Activated CD8-positive, alpha-beta memory T cell treated with anti-CD3 and anti-CD28 coated beads, Interleukin-2, amount 50 U/mL, for 4 hours (primary cell): ENCODE measurements at places on chromosomes 1 and 21.

- no peak for DNase-seq
Observed at GRCh38 chr1:21838359-21839157, 26.5 kb downstream of the LDLRAD2 start.

DNA sequence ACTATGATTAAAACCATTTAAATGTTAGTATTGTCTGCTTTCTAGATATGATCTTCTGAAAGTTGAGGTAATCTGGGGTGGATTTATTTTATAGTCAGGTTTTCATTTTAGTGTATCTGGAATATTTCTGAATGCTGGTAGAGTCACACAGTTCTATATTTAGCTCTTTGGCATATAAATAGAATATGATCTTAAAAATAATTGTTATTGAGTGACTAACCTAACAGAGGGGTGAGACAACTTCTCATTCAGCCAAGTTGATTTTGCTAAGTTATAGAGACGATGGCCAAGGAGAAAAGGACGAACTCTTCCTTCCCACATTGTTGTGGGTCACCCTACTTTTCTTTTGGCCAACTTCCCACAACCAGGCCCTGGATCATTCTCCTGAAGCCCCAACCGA, 7.2 kb upstream of the MT1HL1 start:
- no peak for DNase-seq

DNA sequence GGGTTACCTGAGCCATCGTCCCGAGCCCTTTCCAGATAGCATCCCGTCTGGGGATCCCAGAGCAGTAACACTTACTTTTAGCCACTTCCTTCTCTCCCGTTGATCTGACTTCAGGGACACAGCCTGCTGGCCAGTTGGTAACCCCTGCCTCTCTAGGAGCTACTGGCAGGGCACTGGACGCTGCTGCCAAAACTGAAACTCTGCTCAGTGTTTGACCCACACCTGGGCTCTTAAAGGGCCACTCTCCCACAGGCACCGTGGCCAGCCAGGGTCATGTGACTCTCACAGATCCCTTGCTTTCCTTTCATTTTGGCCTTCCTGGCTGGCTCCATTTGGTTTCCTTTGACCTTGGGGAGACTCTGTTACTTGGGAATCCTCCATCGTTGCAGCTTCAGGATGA, at the start of gene PIGR:
Gene PIGR, minus strand, starts transcription at position 206 of the 400 bp plus-strand sequence. CDS start 5,935 bp downstream, outside the sequence.
- no peak for DNase-seq

- DNase-seq = no peak
Observed at GRCh38 chr21:32726839-32727686, 750 bp downstream of the SYNJ1 start.

- no peak for DNase-seq
Observed at GRCh38 chr1:39103328-39104157, 77.4 kb downstream of the NDUFS5 start.

GRCh38 chr1:210407207-210407886, 78.6 kb downstream of the HHAT start:
- DNase-seq = peak; percentile 78

GRCh38 chr1:71510725-71511124, 429.9 kb upstream of the ZRANB2 start:
- DNase-seq = no peak

DNA sequence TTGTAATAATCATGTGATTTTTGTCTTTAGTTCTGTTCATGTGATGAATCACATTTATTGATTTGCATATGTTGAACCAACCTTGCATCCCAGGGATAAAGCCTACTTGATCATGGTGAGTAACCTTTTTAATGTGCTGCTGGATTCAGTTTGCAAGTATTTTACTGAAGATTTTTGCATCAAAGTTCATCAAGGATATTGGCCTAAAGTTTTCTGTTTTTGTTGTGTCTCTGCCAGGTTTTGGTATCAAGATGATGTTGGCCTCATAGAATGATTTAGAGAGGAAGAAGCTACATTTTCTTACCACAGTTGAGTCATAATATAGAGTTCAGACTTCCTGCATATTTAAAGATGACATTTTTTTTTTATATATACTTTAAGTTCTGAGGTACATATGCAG, 455.9 kb downstream of the PLPP3 start:
- no peak for DNase-seq

DNA sequence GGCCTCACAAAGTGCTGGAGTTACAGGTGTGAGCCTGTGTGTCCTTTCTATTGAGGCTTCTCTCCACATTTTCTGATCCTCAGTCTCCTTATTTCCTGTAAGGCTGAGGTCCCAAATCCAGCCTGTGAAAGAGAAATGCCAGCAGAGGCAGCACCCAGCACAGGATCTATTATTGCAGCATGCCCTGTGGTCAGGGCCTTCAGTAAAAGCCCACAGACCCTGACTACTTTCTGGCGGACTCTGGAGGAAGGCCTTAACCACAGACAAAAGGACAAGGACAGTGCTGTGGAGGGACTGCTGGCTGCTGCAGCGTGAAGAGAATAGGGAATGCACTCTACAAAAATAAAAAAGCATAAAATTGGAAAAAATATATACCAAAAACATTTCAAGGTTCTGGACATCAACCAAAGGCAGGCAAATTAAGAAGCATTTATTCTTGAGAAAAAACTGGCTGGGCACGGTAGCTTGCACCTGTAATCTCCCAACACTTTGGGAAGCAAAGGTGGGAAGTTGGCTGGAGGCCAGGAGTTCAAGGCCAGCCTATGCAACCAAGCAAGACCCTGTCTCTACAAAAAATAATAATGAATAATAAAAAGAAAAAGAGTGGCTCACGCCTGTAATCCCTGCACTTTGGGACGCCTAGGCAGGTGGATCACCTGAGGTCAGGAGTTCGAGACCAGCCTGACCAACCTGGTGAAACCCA, 9.4 kb upstream of the PGD start:
- DNase-seq = no peak

DNA sequence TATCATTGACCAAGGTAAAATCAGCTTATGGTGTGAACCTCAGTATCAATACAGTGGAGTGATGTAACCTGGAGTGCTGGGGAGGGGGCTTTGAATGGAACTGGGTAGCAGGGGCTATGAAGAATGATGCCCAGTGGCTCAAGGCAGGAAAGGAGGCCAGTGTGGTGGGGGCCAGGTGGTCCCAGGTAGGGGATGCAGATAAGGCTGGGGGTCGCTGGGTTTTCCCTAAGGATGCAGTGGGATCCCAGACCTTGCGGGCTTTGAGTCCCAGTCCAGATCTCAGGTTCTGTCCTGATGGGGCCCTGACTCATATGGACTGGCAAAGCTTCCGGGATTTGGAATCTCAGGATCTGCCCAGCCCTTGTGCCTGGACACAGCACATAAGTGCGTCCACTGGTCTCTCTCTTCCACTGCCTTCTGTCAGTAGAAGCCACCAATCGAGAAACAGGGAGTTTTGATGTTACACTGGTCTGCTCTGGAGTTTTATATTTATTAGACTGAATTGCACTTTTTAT, 52.0 kb downstream of the S100B start:
- DNase-seq = no peak

GRCh38 chr1:24871306-24871901, 58.7 kb downstream of the RUNX3 start:
- no peak for DNase-seq

DNA sequence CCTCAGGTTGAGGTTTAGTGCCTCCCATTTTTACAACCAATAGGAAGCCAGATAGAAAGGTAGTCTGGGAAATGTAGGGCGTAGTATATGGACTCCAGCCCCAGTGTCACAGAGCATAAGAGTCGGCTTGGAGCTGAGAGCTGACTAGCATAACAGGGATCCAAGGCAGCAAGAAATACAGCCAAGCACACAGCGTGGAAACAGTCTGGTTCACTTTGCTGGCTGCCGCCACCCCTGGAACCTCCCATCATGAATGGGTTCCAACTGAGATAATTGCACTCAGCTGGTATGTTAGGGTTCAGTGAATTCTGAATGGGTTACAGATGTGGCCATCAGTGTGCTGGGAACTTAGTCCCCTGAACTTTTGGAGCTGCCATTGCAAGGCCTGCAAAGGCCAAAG, 76.7 kb upstream of the GPR88 start:
- no peak for DNase-seq

GRCh38 chr1:199728345-199728744, 299.2 kb upstream of the NR5A2 start:
- no peak for DNase-seq

GRCh38 chr1:67555461-67556296, 125.5 kb upstream of the SERBP1 start:
- DNase-seq = no peak

GRCh38 chr1:186286615-186287315, 88.3 kb downstream of the TPR start:
- no peak for DNase-seq

DNA sequence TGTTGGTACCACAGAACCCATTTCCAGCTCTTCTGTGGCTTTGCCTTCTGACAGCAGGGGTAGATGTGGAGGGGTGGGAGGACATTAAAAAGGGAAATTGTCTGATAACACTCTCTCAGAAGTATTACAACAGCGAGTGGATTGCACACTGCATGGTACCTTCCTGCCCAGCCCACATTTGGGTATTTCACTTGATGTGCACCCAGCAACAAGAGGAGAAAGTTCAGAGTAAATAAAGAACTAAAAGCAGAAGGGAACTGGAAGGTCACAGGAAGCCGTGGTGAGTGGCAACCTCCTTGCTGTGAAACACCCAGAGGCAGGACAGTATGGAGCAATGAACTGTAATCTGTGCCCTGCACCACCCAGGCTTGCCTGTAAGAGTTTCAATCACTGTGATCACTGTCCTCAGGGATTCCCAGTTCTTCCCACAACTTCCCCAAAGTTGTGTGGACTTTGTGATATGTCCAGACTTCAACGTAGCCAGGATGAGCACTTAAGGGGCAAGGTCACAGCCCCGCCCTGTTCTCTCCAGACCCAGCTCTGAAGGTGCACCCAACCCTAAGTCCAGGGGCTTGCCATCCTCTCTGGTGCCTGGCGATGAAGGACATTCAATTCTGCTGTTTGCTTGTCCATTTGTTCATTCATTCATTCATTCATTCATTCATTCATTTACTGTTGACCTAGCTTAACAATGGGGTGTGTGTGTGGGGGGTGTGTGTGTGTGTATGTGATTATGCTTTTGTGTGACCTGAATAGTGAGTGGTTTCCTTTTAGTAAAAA, 18.7 kb upstream of the F5 start:
- peak; percentile 48 for DNase-seq

DNA sequence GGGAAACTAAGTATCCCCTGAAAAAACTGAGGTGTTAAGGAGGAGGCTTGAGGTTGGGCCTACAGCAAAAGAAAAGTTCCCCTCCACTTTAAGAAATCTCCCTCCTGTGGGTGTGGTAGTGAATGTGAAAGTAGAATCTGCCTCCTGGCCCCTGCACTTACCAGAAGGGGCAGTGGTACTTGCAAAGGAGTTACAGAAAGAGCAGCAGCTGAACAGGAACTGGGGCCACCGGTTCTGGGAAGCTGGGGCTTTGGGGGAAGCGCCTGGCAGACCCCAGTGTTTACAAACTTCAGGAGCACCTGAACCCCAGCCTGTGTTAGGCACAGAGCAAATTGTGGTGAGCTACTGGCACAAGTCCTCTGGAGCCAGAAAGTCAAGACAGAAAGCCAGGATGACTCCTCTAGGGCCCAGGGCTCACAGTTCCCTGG, 250.2 kb upstream of the FGGY start:
- DNase-seq = peak; percentile 26

DNA sequence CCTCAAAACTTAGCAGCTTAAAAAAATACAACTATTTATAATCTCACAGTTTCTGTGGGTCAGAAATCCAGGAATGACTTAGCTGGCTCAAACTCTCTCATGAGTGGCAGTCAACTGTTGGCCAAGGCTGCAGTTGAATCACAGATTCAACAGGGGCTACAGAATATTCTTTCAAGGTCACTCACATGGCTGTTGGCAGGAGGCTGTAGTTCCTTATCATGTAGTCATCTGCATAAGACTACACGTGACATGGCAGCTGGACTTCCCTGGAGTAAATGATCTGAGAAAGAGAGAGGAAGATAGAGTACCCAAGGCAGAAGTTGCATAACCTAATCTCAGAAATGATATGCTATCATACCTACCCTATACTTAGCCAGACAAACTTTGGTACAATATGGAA, 75.2 kb upstream of the TSPAN2 start:
- DNase-seq = no peak

- no peak for DNase-seq
Observed at GRCh38 chr1:35589516-35590427, 16.7 kb downstream of the TFAP2E start.

DNA sequence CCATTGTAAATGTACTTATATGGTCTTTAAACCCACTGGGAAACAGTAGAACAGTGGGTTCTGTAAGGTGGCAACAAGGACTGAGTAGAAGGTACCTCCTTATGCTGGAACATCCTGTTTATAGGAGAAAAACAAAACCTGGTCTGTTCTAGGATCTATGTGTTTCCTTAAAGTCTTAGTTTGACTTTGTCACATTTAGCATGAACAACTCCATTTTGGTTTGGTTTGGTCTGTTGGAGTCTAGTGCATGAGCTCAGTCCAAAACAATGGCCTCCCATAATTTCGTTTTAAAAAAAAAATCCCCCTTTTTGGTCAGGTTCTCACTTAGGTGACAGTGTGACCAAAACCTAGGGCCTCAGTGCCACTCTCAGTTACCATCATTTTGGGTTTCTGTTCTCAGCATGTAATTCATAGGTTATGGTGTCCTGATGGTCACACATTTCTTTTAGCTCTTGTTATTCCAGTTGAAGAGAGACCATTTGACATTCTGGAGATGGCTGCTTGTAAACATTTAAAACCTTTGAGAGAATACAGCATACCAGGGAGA, 66.4 kb upstream of the IL12RB2 start:
- DNase-seq = no peak

- DNase-seq = no peak
Observed at GRCh38 chr1:114956570-114956969, 73.1 kb upstream of the TSHB start.

DNA sequence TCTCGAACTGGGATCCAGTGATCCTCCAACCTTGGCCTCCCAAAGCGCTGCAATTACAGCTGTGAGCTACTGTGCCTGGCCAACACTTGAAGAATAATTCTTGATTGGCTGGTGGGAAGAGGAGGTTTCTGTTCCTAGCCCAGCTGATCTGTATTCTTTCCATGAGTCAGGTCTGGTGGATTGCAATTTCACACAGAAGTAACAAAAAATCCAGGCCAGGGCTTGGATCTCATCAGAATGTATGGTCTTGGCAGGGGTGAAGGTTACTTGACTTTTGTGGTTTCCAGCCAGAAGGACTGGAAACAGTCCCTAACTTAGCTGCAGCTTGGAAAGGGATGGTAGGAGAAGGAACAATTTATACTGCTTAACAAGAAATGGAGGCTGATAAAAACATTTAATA, 5.1 kb upstream of the HP1BP3 start:
- no peak for DNase-seq

DNA sequence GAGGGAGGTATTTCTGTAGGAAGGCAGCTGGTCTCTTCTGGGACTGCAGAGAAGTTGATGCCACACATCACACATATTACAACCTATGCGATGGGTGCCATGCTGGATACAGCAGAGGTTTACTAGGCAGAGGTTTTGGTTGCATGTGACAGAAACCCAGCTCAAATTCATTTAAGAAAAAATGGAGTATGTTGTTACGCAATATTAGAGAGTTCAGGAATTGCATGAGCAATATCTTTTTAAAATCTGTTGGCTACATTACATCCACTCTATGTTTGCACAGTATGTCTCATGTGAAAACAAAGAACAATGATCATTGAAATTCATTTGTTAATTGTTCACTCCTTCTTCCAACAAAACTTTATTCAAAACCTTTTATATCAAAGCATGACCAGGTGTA, 425.2 kb downstream of the RWDD3 start:
- DNase-seq = no peak
